ENCODE measurements at places on chromosomes 7 and 10. TPM values are rescaled to one million over a fixed set of nuclear protein-coding genes. Genes with fewer than 3 reads are reported as not detected.

- H3K27me3 ChIP-seq: no peaks in the 10 kb centered on the region
- no peak overlapping the region for H3K4me3 ChIP-seq
- no peak for DNase-seq
- H3K36me3 ChIP-seq: no peaks in the 10 kb centered on the region
These were observed 286.4 kb upstream of the MEOX2 start for GRCh38 chr7:15972862-15973275.

- DNase-seq: no peak
- H3K27ac ChIP-seq: no peak overlapping the region
- no peaks in the 10 kb centered on the region for H3K27me3 ChIP-seq
- H3K4me3 ChIP-seq: no peak overlapping the region
- no peaks in the 10 kb centered on the region for H3K4me1 ChIP-seq
These were observed 654.2 kb downstream of the REEP3 start for GRCh38 chr10:64175271-64175962.

DNA sequence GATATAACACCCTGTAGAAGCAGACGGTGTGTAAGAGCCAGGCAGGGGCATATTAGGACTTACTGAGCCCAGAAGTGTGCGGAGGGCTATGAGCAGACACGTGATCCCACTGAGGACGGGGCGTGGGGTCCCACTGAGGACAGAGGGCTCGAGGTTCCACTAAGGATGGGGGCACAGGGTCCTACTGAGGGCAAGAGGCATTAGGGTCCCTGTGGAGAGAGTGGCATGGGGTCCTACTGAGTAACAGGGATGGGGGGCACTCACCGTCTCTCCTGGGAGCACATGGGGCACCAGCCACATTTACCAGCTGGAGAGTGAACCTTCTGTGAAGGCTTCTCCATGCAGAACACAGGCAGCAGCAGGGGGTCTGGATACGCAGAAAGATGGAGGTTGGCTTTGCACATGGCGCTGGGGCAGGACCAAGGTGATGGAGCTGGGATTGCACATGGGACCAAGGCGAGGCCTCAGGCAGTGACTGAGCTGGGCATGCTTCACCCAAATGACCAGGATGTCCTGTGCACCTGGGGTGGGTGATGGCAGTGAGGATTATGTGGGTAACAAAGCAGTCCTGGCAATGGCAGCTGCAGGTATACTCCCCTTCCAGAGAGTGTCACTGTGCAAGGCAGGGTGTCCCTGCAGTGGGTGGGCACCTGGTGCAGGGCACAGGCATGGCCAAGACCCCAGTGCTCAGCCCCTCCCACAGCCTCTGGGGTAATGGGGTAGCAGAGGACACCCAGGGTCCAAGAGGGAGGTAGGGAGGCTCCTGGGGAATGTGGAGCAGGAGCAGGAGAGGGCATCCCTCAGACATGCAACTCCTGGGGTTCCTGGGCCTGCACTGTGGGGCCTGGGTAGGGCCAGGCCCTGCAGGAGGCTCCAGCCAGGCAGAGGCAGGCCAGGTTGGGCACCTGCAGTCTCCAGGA, 278.1 kb downstream of the TCERG1L start:
- no peak overlapping the region for H3K4me3 ChIP-seq
- H3K4me1 ChIP-seq: no peaks in the 10 kb centered on the region
- no peak overlapping the region for H3K27ac ChIP-seq

GRCh38 chr10:13712837-13713581, 126.2 kb downstream of the PRPF18 start:
- peaks cover 82% of the 10 kb centered on the region for H3K4me1 ChIP-seq
- H3K27ac ChIP-seq: peak overlapping the region; percentile 65
- H3K4me3 ChIP-seq: no peak overlapping the region
- peak; percentile 89 for DNase-seq

DNA sequence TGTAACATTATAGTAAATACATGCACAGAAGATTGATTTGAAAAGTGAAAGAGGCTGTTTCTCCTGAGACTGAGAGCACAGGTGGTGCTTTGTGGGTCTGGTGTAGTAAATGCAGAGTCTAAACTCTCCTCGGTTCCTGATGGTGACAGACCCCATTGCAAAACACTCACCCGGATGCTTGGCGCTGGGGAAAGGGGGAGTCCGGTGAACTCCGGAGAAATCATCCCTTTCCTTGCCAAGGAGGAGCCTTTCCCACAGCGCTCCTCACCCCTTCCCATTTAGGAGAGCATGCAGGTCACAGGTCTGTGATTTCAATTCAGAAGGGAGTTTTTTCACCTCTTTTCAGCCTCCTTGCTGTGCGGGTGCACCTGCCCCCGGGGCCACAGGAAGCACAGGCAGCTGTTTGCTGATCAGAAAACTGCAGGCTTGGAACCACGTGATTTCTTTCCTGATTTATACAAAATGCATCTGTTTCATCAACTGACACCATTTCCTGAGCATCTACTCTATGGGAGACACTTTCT, 75.6 kb upstream of the LYZL2 start:
- H3K4me3 ChIP-seq: no peak overlapping the region
- no peaks in the 10 kb centered on the region for H3K27me3 ChIP-seq
- peaks cover 10% of the 10 kb centered on the region for H3K4me1 ChIP-seq
- H3K36me3 ChIP-seq: no peaks in the 10 kb centered on the region
- H3K27ac ChIP-seq: no peak overlapping the region

- no peak overlapping the region for H3K4me3 ChIP-seq
- no peaks in the 10 kb centered on the region for H3K4me1 ChIP-seq
- no peak overlapping the region for H3K27ac ChIP-seq
- DNase-seq: no peak
- H3K36me3 ChIP-seq: no peaks in the 10 kb centered on the region
- H3K27me3 ChIP-seq: no peaks in the 10 kb centered on the region
These were observed 70.2 kb upstream of the MKX start for GRCh38 chr10:27815846-27816245.

DNA sequence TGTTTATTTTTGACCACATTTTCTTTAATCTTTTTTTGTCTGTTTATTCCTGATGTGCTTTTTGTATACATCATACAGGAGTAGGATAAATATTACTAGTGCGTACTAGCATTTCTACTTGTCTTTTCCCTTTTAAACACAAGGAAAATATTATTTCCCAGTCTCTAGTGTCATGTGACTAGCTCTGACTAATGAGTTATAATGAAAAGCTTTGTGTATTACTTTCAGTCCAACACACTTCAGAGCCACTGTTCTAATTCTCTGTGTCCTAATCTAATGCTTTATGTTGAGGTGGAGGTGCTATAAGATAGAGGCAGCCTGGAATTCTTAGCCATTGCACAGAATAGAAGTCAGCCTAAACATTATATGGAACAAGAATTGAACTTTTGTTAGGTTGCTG, 65.0 kb upstream of the RAB18 start:
- H3K36me3 ChIP-seq: no peaks in the 10 kb centered on the region
- no peak for DNase-seq
- no peak overlapping the region for H3K4me3 ChIP-seq
- H3K4me1 ChIP-seq: no peaks in the 10 kb centered on the region
- H3K27ac ChIP-seq: no peak overlapping the region
- no peaks in the 10 kb centered on the region for H3K27me3 ChIP-seq

DNA sequence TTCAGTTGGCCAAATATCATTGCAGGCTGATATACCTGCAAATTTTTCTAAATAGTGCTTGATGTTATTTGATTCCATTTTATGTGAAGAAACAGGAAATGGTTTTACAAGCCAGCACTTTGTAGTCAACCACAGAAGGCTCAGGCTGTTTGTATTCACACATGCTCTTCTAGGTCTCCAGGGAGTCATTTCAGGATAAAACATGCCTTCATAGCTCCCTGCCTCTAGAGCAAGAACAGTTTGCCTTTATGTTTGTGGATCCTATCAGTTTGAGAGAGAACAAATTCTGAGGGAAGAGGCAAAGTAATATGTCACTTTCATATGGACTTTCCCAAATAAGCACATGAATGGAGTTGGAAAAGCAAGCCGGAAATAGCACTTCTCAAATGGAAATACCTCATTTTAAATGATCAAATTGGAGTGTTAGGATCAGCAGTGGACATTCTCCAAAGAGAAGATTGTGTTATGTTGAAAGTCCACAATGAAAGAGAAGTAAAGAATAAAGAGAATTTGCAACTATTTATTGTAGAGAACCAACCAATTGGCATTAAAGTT, 277.6 kb downstream of the KCND2 start:
- H3K4me1 ChIP-seq: no peaks in the 10 kb centered on the region
- H3K4me3 ChIP-seq: no peak overlapping the region
- no peak overlapping the region for H3K27ac ChIP-seq
- peaks cover 24% of the 10 kb centered on the region for H3K27me3 ChIP-seq

- H3K27ac ChIP-seq: no peak overlapping the region
- H3K4me3 ChIP-seq: no peak overlapping the region
- peaks cover 19% of the 10 kb centered on the region for H3K36me3 ChIP-seq
- no peak for DNase-seq
These were observed 64.5 kb upstream of the DNAJB12 start for GRCh38 chr10:72419241-72419640.

DNA sequence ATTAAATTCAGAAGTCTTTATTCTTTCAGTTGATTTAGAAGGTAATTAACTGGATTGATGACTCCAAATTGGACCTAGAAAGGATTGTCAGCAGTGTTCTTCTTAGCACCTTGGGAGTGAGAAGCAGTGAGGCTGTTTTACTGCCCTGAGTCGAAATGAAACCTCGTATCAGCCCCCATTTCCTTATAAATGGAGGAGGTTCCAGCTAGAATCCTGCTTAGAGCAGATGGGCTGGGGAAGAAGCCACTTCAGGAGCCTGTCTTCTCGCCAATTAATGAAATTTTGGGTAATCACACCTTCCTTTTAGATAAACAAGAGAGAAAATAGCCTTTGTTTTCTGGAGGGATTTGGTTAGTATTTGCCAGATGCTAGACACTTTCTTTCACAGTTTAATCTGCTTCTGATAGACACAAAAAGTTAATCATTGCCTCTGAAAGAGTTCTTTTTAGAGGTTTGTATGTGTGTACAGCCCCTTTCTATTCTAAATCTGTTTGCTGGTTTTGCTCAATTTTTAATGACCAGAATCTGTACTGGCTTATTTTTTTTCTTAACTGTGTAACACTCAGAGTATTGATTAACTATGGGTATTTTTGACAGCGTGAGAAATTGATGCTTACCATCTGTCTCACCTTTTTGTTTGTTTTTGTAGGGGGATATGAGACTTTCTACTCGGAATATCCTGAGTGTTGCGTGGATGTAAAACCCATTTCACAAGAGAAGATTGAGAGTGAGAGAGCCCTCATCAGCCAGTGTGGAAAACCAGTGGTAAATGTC, 4.6 kb downstream of the DUSP5 start:
- H3K4me1 ChIP-seq: peaks cover 68% of the 10 kb centered on the region
- H3K27ac ChIP-seq: peak overlapping the region; percentile 7
- no peak overlapping the region for H3K4me3 ChIP-seq
- H3K36me3 ChIP-seq: peaks cover 50% of the 10 kb centered on the region

GRCh38 chr7:117870448-117871130, 2.7 kb downstream of the CTTNBP2 start:
- H3K27ac ChIP-seq: no peak overlapping the region
- peaks cover 13% of the 10 kb centered on the region for H3K4me1 ChIP-seq
- peaks cover 66% of the 10 kb centered on the region for H3K27me3 ChIP-seq
- no peak overlapping the region for H3K4me3 ChIP-seq
- DNase-seq: no peak

MBL2 gene
- not detected for total RNA-seq

ZFAND4 gene
- total RNA-seq: 22.8 TPM

CCDC136 gene
- total RNA-seq: 1.8 TPM

NPTX2 gene
- total RNA-seq: 138 TPM

MAT1A gene
- not detected for total RNA-seq

LMOD2 gene
- total RNA-seq: not detected

AZGP1 gene
- not detected for total RNA-seq

FEZF1 gene
- total RNA-seq: not detected

ELFN1 gene
- total RNA-seq: not detected
